ENCODE measurements at places on chromosomes 16 and 17. TPM values are rescaled to one million over a fixed set of nuclear protein-coding genes. Genes with fewer than 3 reads are reported as not detected.

DNA sequence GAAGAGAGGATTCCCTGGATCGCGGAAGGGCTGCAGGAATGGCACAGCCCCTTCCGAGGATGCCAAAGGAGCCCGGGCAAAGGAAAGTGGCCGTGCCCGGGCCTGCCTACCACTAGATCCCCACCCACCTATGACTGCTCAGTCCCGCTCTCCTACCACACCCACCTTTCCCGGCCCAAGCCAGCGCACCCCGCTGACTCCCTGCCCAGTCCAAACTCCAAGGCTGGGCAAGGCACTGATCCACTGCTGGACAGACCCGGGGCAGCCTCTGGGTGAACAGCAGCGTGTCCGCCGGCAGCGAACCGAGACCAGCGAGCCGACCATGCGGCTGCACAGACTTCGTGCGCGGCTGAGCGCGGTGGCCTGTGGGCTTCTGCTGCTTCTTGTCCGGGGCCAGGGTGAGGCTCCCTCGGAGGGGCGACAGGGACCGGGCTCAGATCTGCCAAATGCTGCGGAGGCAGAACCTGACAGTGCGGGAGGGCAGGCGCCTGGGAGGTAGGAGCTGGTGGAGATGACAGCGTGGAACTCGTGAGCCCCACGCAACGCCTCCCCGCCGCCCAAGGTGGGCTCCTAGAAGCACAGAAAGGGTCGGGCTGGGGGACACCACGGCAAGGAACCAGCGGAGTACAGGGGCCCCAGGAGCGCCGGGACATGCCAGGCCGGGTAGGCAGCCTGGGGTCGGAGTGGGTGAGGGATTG lies at the start of gene CES2:
Gene CES2, plus strand, starts transcription at position 203 of the 698 bp plus-strand sequence. Its CDS starts 120 bp downstream, at position 323.
- H3K4me1 ChIP-seq, result peaks cover 24% of the 10 kb centered on the region
- H3K36me3 ChIP-seq, result no peaks in the 10 kb centered on the region
- peak within 1 kb of the TSS; percentile 97 for H3K27ac ChIP-seq

The PRSS22 gene
- total RNA-seq, result not detected

DNA sequence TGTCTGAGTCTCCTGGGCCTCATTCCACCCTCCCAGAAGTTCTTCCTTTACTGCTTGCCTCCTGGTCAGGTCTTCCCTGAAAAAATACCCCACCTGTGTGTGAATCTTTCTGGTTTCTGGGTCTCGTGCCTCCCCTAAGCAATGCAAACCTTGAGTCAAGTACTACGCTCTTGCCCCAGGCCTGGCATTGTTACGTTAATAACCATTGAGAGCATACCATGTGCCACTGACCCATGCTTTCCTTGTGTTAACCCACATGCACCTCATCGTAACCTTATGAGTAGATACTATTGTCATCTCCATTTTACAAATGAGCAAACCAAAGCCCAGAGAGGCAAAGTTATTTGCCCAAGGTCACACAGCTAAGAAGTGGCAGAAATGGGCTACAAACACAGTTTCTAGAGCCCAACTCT lies 25.4 kb upstream of the TOB1 start:
- no peaks in the 10 kb centered on the region for H3K36me3 ChIP-seq
- DNase-seq, result no peak
- H3K4me1 ChIP-seq, result peaks cover 6% of the 10 kb centered on the region
- H3K27ac ChIP-seq, result no peak overlapping the region
- H3K4me3 ChIP-seq, result no peak overlapping the region

DNA sequence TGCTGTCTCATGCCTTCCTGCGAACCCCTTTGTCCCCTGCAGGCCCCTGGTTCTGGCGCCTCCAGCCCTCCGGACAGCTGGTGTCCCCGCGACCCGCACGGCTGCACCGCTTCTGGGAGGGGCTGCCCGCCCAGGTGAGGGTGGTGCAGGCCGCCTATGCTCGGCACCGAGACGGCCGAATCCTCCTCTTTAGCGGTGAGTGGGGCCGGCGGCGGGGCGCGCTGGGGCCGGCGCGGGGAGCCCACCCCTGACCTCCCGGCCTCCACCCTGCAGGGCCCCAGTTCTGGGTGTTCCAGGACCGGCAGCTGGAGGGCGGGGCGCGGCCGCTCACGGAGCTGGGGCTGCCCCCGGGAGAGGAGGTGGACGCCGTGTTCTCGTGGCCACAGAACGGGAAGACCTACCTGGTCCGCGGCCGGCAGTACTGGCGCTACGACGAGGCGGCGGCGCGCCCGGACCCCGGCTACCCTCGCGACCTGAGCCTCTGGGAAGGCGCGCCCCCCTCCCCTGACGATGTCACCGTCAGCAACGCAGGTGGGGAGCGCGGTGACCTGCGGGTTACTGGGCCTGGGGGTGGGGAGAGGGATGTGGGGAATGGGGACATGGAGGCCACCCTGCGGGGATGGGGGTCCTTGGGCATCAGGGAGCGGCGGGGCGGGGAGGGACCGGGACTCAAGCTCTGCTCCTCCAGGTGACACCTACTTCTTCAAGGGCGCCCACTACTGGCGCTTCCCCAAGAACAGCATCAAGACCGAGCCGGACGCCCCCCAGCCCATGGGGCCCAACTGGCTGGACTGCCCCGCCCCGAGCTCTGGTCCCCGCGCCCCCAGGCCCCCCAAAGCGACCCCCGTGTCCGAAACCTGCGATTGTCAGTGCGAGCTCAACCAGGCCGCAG lies 7.1 kb upstream of the IL32 start:
- peak overlapping the region; percentile 77 for H3K4me3 ChIP-seq
- peaks cover 46% of the 10 kb centered on the region for H3K4me1 ChIP-seq
- H3K27ac ChIP-seq, result peak overlapping the region; percentile 89
- no peaks in the 10 kb centered on the region for H3K36me3 ChIP-seq
- no peak for DNase-seq
- H3K27me3 ChIP-seq, result no peaks in the 10 kb centered on the region

The C16orf54 gene
- total RNA-seq, result 201 TPM

DNA sequence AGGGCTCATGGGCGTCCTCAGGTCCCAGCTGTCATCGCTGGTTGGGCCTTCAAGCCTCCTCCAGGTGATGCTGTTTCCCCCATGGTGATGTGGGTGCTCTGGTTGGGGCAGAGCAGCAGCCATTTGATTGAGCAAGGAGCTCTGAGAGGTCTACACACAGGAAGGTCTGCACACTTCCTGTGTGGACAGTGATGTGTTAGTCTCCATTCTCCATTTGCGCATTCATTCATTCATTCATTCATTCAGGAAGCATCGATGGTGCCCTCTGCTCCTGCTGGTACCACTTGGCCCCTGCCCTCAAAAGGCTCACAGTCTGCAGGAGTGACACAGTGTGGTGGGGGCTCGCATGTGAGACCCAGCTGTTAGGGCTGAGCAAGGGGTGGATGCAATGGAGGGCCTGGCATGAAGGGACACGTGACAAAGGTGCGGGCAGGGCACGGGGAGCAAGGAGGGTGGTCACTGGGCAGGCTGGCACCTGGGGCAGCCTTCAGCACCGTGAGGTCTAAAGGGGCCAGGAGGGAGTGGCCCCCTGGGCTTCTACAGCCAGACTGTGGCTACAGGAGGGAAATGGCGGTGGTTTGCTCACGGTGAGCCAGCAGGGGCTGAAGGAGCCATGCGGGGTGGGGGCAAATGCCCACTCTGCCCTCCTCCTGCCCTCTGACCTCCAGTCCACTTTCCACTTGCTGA lies 1.5 kb downstream of the ADGRG3 start:
- H3K27me3 ChIP-seq, result no peaks in the 10 kb centered on the region
- H3K27ac ChIP-seq, result no peak overlapping the region
- DNase-seq, result no peak
- no peaks in the 10 kb centered on the region for H3K36me3 ChIP-seq
- H3K4me3 ChIP-seq, result no peak overlapping the region

DNA sequence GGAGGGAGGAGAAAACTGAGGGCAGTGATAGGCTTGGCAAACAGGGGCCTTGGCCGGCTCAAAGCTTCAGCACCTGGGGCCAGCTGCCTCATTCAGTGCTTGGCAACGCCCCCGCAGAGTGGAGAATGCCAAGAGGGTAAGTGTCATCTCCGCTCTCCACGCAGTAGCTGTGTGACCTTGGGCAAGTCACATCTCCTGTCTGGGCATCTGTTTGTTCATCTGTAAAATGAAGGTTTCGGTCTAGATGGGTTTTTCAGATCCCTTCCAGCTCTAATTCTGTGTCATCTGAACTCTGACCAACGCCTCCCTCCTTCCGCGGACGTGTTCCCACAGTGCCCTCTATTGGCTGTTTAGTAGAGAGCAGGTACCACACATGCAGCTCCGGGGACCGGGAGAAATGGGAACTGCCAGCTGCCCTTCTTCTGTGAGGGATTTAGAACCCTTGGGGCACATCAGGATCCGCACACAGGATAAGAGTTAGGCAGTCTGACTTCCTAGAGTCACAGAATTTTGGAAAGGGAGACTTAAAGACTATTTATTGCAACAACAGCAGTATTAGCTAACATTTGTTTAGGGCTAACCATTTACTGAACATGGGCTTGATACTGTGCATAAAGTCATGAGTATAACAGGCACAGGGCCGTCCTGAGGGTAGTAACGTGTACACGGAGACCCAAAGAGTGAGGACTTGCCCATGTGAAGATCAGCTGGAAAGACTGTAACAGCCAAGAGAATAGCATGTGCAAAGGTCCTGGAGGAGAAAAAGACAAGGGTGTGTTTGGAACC lies 26.8 kb downstream of the GP2 start:
- peak; percentile 7 for DNase-seq
- no peaks in the 10 kb centered on the region for H3K4me1 ChIP-seq
- no peak overlapping the region for H3K27ac ChIP-seq
- H3K36me3 ChIP-seq, result no peaks in the 10 kb centered on the region
- H3K4me3 ChIP-seq, result no peak overlapping the region
- no peaks in the 10 kb centered on the region for H3K27me3 ChIP-seq

The CAMTA2 gene
- total RNA-seq, result 83.0 TPM

DNA sequence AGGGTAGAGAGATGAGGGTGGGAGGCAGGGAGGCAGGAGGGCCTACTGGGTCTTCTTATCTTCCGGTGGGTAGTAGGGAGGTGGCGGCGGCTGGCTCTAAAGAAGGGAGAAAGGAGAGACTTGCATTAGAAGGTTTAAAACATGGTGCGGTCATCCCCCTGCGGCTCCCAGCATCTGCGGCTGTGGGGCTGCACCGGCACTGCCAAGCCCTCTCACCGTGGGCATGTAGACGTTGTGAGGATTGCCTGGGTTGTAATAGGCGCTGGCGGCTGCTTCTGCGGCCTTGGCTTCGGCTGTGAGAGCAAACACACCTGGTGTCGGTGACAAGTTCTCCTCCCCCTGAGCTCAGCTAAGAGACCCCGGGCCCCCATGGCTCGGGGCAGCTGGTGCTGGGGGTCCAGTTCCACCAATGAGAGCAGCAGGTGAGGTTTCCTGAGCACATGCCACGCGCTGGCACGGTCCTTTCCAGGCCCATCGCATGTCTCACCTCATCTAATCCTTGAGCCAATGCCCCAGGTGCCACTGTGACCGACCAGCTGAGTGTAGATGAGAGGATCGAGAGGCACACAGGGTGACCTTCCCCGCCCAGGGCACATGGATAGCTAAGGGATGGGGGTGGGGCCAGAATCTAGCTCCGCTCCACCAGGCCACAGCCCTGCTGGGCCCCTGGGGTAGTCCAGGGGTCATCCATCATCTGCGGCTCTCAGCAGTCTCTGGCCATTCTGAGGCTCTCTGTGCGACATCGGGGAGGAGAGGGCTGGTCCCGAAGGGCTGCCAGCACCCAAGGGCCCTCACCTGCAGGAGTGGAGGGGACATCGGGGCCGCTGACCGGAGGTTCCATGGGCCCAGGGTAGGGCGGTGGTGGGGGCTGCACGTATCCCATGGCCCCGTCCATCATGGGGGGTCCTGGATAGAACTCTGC lies 2.7 kb upstream of the UNC13D start:
- no peak overlapping the region for H3K27ac ChIP-seq
- H3K4me1 ChIP-seq, result peaks cover 21% of the 10 kb centered on the region
- DNase-seq, result no peak
- H3K27me3 ChIP-seq, result no peaks in the 10 kb centered on the region
- H3K4me3 ChIP-seq, result no peak overlapping the region

DNA sequence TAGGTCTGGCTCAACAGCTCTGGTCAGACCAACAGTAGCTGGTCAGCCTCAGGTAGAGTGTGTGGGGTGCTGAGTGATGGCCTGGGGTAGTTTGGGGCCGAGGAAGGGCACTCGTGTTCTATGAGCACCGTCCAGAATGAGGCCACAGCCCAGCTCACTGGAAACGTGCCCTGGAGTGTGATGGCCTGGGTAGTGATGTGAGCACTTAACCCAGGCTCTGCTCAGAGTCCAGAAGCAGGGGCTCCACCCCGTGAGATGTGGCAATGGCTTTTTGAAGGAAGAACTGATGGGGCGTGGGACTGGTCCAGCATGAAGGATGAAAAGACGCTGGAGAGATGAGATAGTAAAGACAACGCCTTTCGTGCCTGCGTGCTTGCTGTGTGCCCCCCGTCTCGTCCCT lies 35.3 kb downstream of the NTN1 start:
- no peaks in the 10 kb centered on the region for H3K36me3 ChIP-seq
- H3K4me1 ChIP-seq, result no peaks in the 10 kb centered on the region
- no peak overlapping the region for H3K4me3 ChIP-seq
- no peak for DNase-seq
- no peak overlapping the region for H3K27ac ChIP-seq

GRCh38 chr17:8015236-8015956 lies 13.0 kb downstream of the GUCY2D start:
- no peaks in the 10 kb centered on the region for H3K36me3 ChIP-seq
- no peaks in the 10 kb centered on the region for H3K27me3 ChIP-seq
- DNase-seq, result no peak
- H3K4me3 ChIP-seq, result peak overlapping the region; percentile 59
- H3K27ac ChIP-seq, result no peak overlapping the region

- no peak for DNase-seq
- no peaks in the 10 kb centered on the region for H3K36me3 ChIP-seq
- no peak overlapping the region for H3K4me3 ChIP-seq
- no peaks in the 10 kb centered on the region for H3K27me3 ChIP-seq
- H3K27ac ChIP-seq, result no peak overlapping the region
Observed at GRCh38 chr16:22753451-22753850, 60.5 kb upstream of the HS3ST2 start.

The DCXR gene
- 73.5 TPM for total RNA-seq

- H3K4me3 ChIP-seq, result no peak overlapping the region
- DNase-seq, result no peak
- H3K27me3 ChIP-seq, result no peaks in the 10 kb centered on the region
Observed at GRCh38 chr17:63190821-63191370, 224.9 kb downstream of the TANC2 start.

The PDIA2 gene
- total RNA-seq, result 0.42 TPM

The ANKS3 gene
- 25.3 TPM for total RNA-seq

GRCh38 chr17:2547176-2547575 lies 35.5 kb upstream of the METTL16 start:
- no peaks in the 10 kb centered on the region for H3K36me3 ChIP-seq
- H3K4me3 ChIP-seq, result no peak overlapping the region
- DNase-seq, result no peak
- no peak overlapping the region for H3K27ac ChIP-seq

GRCh38 chr17:71777048-71777640 lies 343.7 kb upstream of the SOX9 start:
- no peak for DNase-seq
- H3K36me3 ChIP-seq, result no peaks in the 10 kb centered on the region
- H3K27me3 ChIP-seq, result no peaks in the 10 kb centered on the region
- H3K4me1 ChIP-seq, result no peaks in the 10 kb centered on the region
